Left ventricle myocardium inferior (tissue), 1 donor: ENCODE measurements at places on chromosomes 3 and 15.

- no peaks in the 10 kb centered on the region for H3K27me3 ChIP-seq
- H3K4me3 ChIP-seq, result no peak overlapping the region
- no peaks in the 10 kb centered on the region for H3K36me3 ChIP-seq
- DNase-seq, result no peak
- no peak overlapping the region for H3K27ac ChIP-seq
Measured at GRCh38 chr15:89946681-89947299, 34.0 kb upstream of the ARPIN start.

- H3K27me3 ChIP-seq, result no peaks in the 10 kb centered on the region
- peak overlapping the region; percentile 45 for H3K27ac ChIP-seq
- peaks cover 93% of the 10 kb centered on the region for H3K4me1 ChIP-seq
- peaks cover 7% of the 10 kb centered on the region for H3K36me3 ChIP-seq
- H3K4me3 ChIP-seq, result no peak overlapping the region
- no peak for DNase-seq
Measured at GRCh38 chr15:85389772-85390171, 9.4 kb downstream of the AKAP13 start.

GRCh38 chr3:46844881-46845312, 18.3 kb downstream of the MYL3 start:
- H3K4me1 ChIP-seq, result peaks cover 50% of the 10 kb centered on the region
- no peak for DNase-seq

DNA sequence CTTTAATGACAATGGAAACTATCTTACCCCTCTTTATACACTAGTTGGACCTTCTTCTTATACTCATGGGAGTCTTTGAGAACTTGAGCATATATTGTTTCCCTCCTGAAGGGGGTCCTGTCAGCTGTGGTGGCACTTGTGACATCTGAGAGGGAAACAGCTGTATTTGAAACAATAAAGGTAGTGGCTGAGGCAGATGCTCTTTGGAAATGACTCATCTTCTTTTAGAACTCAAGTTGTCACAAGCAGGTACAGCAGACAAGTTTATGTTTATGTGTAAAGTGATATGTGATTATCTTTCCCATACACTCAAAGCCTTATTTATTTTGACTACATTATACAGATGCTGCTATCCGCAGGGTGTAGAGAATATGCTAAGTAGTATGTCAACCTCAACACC, 220.0 kb upstream of the GRM7 start:
- H3K36me3 ChIP-seq, result no peaks in the 10 kb centered on the region
- no peaks in the 10 kb centered on the region for H3K4me1 ChIP-seq
- H3K27ac ChIP-seq, result no peak overlapping the region
- H3K4me3 ChIP-seq, result no peak overlapping the region

- no peak overlapping the region for H3K4me3 ChIP-seq
- no peaks in the 10 kb centered on the region for H3K27me3 ChIP-seq
- H3K27ac ChIP-seq, result no peak overlapping the region
- no peak for DNase-seq
Measured at GRCh38 chr3:94927175-94927574, 864.3 kb downstream of the NSUN3 start.
